ENCODE measurements at places on chromosomes 12 and 14.
A peak's percentile ranks its signal among the peaks of the same experiment; 100 is the strongest.

GRCh38 chr14:36217732-36218131, 41.2 kb upstream of the PTCSC3 start:
- DNase-seq: no peak

DNA sequence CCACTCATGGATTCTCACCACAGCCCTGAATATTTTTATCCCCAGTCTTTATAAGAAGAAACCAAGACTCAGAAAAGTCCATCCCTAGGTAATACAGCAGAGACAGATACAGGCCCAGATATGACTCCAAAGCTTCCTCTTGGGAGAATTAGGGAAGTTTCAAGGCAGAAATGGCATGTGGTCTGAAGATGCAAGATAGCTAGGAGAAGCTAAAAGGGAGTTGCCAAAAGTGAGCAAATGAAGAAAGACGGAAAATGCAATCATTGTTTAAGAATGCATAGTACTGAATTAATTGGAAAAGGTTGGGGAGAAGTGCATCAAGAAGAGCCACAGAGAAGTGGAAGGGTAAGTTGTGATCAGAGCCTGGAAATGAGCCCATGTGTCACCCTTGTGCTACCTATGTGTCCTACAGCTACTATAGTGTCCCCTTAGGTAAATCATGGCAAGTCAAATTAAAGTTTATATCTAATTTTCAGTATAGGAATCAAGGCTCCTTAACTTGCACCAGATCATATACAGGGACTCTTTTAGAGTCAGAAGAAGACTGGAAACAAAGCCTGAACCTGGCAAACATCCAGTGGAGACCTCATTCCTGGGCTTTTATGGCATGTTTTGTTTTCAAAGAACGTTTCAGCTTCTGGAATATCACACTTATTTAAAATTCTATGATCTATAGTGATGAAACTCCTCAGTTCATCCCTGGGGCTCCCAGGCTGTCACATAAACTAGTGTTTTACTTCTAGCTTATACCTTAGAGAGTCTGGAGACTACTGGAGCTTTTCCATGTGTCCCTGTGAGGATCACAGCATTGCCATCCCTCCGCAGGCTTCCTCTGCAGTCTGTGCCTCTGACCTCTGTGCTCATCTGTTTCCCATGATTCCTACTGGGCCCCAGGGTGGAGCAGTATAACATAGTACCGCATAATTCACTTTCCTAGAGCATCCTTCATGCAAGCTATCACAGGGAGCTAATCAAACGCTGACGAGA, 189.0 kb upstream of the CDKN3 start:
- DNase-seq: no peak

GRCh38 chr12:40439771-40440492, 215.1 kb downstream of the LRRK2 start:
- no peak for DNase-seq

DNA sequence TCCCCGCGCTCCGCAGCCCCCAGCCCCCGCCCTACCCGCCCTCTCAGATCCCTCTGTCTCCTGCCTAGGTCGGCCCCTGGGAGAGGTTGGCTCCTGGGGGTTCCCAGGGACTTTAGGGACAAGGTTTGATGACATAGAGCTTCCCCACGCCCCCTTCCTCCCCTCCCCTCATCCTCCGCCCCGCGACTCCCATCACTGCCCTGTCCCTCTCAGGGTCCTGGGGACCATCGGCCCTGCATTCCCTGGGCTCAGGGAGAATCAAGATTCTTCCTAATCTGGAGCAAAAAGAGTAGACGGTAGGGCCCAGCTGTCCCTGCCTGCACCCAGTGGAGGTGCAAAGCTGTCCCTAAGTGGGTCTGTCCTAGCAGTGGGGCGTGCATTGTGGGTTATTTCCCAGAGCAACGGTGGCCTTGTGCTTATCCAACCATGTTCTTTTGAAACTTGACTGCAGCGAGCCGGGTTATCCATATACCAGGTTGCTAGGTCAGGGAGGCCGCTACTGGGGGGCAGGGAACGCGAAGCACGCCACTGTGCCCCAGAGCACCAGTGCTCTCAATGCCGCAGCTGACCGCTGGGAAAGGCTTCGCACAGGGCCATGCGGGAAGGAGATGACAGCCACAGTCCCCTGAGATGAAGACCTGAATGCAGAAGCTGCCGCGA, 124.4 kb upstream of the PRMT8 start:
- DNase-seq: peak; percentile 46

DNA sequence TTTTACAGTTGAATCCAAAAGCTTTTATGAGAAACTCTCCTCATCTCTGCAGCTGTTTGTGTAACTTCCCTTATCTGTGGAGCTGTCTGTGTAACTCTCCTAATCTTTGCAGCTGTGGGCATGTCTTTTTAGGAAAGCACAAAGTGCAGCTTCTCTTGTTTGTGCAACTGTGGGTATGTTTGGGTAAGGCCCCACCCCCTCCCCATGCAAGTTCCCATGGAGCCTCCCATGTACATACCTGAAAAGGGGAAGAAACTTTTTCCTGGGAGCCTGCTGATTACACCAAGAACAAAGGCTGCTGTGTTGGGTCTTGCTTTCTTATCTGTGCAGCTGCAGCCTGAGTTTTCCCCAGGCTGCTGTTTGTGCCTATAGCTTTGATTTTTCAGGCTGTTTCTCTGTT, 42.7 kb upstream of the CDKN3 start:
- no peak for DNase-seq

DNA sequence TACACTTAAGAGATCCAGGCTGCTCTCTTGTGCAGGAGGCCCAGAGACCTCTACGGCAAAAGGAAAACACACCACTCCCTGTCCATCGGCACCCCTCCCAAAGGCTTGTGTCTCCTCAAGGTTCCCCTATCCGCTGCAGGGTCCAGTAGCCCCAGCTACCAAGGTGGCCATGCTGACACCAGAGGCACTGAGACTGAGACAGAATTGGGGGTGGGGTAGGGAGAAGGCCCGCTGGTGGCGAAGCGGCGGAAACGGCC, 590 bp downstream of the DDIT3 start:
- peak; percentile 83 for DNase-seq

- no peak for DNase-seq
Measured at GRCh38 chr14:87111126-87111525, 881.9 kb downstream of the GALC start.

DNA sequence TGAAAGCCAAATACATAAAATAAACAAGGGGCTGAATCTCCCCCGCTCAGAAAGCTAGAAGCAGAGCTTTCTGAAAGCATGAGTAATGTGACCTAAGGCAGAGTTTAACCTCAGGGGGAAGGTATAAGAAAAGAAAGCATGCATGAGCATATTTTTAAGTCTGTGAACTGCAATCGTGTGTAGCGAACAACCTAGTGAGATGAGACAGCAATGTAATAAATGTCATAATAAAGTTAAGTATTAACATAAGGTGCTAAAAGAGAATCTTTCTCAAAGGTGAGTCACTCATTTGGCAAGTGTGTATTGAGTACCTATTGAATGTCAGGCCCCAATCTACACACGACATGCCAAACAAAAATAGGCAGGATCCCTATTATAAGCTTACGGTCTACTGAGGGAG, 14.2 kb upstream of the WDR20 start:
- peak; percentile 34 for DNase-seq

GRCh38 chr12:123671876-123672275, 963 bp downstream of the TCTN2 start:
- no peak for DNase-seq

DNA sequence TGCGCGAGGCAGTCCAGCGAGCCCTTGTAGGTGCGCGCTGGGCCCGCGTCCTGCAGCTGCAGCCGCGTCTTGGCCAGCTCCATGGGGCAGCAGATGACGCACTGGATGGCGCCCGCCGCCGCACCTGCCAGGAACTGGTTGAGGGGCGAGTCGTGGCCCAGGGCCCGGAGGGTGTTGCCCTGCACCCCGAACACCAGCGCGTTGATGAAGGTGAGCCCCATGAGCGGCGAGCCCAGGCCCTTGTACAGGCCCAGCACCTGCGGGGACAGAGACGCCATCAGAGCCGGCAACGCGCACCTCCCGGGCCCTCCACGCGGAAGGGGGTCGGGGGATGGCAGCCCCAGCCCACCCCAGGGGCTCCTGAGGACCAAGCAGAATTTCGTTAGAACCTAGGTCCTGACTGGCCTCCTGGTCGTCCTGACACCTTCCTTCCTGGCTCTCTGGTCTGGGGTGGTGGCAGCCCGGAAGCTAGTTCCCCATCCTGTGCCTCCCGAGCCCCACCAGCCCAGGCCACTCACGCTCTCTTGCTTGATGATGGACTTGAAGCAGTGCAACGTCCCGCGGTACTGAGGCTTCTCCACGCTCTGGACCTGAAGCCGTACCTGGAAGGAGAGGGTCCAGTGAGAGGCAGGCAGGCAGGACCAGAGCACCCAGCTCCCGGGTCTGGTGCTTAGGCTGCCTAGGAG, 13.3 kb downstream of the SLC25A29 start:
- DNase-seq: no peak

DNA sequence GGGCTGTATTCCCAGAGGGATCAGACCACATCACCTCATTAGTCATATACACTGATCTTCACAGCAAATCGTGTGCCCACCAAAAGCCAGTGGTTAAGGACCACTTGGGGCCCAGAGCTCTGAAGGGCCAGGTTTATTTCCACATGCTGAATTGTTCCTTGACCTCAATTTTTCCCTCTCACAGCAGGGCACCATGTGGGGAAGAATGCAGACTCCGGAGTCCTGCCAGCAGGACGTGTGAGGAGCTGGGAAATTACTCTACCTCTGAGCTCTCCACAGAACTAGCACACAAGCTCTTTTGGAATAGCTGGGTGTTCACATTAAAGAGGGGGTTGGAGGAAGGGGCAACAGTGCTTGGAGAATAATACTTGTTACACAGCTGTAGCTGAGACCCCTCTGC, 57.6 kb upstream of the SEL1L start:
- no peak for DNase-seq

DNA sequence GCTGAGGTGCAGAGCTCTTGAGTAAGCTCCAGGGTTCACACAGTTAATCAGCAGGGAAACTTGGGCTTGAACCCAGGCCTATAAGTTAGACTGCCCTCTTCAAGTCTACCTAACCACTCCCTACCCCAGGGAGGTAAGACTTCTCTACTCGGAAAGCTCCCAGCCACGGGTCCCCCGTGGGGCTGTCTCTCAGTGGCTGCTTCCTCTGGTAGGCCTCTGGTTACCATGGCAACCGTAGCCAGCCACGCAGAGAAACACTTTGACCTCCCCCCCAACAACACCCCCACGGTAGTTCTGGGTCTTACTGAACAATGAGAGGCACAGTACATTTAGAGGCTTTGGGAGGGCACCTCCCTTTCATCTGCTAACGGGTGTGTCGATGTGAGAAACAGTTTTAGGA, 245.2 kb downstream of the AACS start:
- DNase-seq: no peak

- DNase-seq: no peak
Measured at GRCh38 chr14:69370061-69370460, 28.0 kb downstream of the ERH start.

DNA sequence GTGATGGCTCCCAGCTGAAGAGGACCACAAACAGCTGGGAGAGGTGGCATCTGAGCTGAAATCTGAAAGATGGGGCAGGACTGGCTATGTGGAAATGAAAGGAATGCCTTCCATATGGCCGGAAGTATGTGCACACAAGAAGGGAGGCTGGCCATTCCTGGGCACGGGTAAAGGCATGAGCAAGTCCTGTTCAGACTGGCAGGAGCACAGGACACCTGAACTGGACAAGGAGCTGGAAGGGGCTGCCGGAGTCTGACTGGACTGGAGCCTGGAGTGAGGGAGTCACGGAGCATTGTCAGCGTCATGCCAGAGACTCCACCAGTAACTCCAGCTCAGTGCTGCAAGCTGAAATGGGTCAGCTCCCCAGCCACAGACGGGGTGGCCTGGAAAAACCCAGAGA, 11.9 kb upstream of the TC2N start:
- DNase-seq: no peak

- DNase-seq: no peak
Measured at GRCh38 chr14:62711351-62712023, 333.8 kb downstream of the KCNH5 start.

DNA sequence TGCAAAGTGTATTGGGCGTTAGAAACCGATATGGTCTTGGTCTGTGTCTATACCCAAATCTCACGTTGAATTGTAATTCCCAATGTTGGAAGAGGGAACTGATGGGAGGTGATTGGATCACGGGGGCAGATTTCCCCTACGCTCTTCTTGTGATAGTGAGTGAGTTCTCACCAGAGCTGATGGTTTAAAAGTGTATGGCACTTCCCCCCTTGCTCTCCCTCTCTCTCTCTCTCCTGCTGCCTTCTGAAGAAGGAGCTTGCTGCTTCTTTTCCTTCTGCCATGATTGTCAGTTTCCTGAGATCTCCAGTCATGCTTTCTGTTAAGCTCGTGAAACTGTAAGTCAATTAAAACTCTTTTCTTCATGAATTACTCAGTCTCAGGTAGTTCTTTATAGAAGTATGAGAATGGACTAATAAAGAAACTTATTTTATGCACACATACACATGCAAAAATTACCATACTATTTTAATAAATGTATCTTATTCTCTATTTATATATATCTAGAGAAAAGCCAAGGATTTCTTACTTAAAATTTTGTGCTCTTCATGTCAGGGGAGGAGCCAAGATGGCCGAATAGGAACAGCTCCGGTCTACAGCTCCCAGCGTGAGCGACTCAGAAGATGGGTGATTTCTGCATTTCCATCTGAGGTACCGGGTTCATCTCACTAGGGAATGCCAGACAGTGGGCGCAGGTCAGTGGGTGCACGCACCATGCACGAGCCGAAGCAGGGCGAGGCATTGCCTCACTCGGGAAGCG, 1891.0 kb upstream of the FLRT2 start:
- DNase-seq: no peak

DNA sequence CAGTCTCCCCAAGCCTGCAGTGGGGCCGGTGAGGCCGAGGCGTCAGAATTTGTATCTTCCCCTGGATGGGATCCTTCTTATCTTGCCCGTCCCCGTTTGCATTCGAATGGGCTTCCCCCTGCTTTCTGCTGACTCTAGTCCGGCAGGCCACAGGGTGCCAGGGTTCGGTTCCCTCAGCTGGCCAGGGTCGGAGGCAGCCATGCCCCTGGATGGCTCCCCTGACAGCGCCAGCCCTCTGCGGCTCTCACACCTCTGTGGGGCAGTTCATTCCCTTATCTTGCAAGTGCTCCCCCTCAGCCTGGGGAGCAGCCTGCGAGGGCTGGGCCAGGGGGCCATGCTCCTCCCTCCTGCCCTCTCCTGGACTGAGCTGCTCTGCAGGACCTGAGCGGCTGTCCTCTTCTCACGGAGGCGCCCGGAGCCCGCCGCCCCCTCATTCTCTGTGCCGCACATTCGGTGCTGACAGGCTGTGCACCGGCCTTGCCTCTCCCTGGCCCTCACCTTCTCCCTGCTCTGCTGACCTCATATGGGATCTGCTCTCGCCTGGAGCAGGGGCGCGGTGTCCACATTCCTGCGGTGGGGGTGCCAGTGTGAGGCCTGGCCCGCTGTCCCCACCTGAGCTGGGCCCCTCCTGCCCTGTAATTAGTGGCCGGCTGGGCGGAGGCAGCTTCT, 32.8 kb downstream of the KIF26A start:
- peak; percentile 77 for DNase-seq

GRCh38 chr12:115335594-115335993, 651.6 kb upstream of the TBX3 start:
- no peak for DNase-seq

Measured in kidney (tissue), 22 donors.